ENCODE measurements at places on chromosomes 12 and 14. TPM values are rescaled to one million over a fixed set of nuclear protein-coding genes. Genes with fewer than 3 reads are reported as not detected.

- DNase-seq, result no peak
These were observed 29.5 kb downstream of the DDX51 start for GRCh38 chr12:132114667-132115066.

GRCh38 chr14:59020382-59020781, 168.1 kb upstream of the DAAM1 start:
- DNase-seq, result no peak

DNA sequence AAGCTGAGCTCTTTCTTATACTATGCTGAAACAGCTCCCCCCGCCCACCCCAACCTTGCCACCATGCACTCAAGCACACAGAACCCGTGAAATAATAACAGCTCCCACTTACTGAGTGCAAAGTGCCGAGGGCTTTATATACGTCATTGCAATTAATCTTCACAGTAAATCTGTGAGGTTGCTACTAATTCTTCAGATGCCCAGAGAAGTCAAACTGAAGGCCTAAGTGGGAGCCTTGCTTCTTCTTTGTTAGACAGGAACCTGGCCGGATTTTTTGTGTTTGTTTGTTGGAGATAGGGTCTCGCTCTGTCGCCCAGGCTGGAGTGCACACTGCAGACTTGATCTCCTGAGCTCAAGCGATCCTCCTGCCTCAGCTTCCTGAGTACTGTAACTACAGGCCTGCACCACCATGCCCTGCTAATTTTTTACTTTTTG, 34.0 kb downstream of the VCPKMT start:
- peak; percentile 43 for DNase-seq

The PIANP gene
- 0.21 TPM for total RNA-seq

DNA sequence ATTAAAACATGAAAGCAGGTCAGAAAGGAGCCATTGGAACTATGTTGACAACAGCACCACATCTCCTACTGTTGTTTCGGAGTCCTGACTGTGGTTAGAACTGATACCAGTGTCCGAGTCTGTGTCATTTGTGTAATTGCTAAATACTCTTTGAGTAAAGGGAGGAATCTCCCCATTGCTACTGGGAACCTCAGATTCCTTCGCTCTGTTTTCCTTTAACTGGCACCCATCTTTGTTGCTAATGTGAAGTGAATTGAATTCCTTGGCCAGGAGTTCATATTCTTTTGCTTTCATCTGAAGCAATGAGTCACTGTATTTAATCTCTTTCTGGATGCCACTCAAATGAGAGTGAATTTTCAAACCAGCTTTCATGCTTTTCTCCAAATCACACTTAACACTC, 31.5 kb downstream of the RASSF9 start:
- no peak for DNase-seq

DNA sequence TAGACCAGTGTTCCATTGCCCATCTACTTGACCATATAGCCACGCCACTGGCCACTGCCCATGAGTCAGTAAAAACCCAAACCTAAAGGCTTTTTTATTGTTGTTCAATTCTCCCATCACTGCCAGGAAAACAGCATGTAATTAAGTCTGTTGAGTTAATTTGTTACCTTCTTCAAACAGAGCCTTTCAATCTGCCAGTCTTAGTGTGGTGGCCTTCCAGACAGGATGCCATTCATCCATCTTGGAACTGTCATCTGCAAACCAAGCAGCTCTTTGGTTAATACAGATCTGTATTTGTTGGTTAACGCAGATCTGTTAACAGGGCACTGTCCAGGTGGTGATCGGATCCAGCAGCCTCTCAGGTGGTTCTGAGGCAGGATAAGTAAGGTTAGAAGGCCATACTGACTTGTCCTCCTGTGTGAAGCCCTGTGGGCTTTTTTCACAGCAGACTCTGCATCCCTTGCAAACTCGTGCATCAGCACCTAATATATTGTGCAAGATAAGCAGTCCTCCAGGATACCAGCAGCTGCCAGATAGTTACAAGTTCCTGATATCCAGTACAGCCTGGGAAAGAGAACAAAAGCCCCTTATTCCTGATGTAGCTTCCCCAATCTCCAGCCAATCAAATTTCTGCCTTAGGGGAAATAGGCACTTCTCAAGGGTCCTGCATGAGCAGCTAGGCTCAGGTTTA, 59.1 kb upstream of the DHRS4 start:
- DNase-seq, result no peak

The CCDC88C gene
- total RNA-seq, result 76.0 TPM

- DNase-seq, result no peak
These were observed 188.2 kb upstream of the DIO3 start for GRCh38 chr14:101372894-101373620.

DNA sequence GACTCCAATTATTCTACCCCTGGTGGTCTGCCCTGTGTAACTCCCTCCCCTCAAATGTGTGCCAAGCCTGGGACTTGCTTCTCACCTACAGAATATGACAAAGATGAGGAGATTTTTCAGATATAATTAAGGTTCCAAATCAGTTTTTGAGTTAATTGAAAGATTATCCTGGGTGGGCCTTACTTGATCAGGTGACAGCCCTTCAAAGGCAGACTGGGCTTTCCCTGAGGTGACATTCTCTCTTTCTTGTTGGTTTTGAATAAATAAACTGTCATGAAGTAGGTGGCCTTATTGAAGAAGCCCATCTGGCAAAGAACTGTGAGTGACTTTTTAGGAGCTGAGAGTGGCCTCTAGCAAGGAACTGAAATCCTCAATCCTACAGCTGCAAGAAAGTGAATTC, 106.0 kb downstream of the BRMS1L start:
- no peak for DNase-seq

- DNase-seq, result peak; percentile 34
These were observed 77.7 kb upstream of the SLC38A2 start for GRCh38 chr12:46450279-46450748.

GRCh38 chr14:51117593-51117992, 22.7 kb upstream of the TRIM9 start:
- DNase-seq, result no peak

DNA sequence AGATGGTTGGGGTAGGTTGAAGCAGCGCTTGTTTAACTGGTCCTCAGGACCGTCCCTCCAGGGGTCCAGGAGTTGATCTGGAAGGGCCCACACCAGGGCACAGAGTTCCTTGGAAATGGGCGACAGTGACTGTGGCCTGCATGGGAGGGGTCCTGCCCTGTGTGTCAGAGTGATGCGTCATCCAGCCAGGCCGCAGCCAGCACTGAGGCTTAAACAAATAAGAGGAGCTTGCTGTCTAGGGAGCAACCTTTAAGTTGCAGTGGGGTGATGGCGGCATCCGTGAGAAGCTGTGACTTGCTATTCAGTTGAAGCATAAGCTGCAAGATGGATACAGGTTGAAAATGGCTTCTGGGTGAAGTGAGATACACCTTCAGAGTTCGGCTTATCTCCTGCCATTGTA, 20.2 kb downstream of the DCAF4 start:
- DNase-seq, result no peak

The TEX52 gene
- not detected for total RNA-seq

The TAS2R42 gene
- total RNA-seq, result not detected

DNA sequence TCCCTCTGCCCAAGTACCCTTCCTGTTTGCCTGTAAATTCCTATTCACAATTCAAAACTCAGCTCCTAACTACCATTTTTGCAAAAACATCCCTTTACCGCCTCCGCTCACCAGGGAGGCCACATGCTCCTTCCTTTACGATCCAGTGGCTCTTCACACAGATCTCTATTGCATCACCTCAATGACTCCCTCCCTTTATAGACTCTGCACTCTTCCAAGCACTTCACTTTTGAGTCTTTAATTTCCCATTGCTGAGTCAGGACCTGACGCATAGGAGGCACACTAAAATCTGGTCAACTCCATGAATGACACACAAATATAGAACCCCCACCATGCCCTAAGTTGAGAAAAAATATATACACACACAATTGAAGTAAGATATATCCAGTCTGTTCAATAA, 45.9 kb downstream of the PPP1R13B start:
- no peak for DNase-seq

- peak; percentile 82 for DNase-seq
These were observed 27.4 kb upstream of the SMUG1 start for GRCh38 chr12:54215989-54216796.

- DNase-seq, result peak; percentile 67
These were observed 15.0 kb upstream of the KRT73 start for GRCh38 chr12:52633383-52633782.

DNA sequence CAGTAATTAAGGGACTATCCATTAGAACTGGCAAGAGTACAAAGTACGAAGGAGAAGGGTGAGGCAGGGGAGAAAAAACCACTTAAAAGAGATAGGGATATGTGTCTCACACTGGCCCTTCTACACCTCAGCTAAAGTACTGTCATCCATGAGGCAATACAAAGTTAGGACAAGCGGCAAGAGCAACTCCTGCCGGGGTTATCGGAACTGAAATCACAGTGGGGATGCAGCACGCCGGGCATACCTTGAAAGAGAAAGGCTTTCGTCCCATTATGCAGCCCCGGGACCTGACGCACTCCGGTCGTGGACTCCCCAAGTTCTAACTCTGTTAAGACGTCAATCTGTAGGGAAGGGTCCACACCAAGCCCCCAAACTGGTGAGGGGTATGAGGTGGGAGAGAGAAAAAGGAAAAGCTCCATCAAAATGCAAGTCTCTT, 1.1 kb downstream of the NELL2 start:
- peak; percentile 31 for DNase-seq
